Left ventricle myocardium inferior (tissue), 1 donor: ENCODE measurements at places on chromosomes 2 and 18. TPM values are rescaled to one million over a fixed set of nuclear protein-coding genes. Genes with fewer than 3 reads are reported as not detected.

The RAB17 gene
- total RNA-seq = 4.5 TPM

The LHCGR gene
- 0.16 TPM for total RNA-seq

The PLB1 gene
- 2.4 TPM for total RNA-seq

The MYL1 gene
- 0.36 TPM for total RNA-seq

The CHRNG gene
- not detected for total RNA-seq

The ARHGAP28 gene
- total RNA-seq = 1.5 TPM

The TUBA3D gene
- 86.3 TPM for total RNA-seq

GRCh38 chr18:41996020-41996419 lies 41.0 kb downstream of the PIK3C3 start:
- DNase-seq = no peak

- no peak for DNase-seq
Measured at GRCh38 chr2:107719836-107720235, 106.9 kb upstream of the RGPD4 start.

DNA sequence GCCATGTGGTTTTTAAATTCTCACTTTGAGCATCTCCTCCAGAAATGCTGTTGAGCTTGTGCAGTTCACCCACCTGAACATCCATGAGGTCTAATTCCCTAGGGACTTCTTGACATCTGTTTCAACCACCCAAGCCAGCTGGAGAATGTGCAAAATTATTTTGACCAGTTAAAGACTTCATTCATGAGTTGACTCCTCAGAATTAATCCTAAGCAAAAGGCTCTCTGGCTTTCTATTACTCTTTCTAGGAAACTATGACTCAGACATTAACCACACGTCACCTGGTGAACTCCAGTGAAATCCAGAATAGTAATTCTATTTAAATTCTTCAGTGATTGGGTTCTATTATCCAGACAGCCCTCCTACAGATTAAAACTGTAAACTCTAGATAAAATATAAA lies 247.5 kb downstream of the NBAS start:
- no peak for DNase-seq

GRCh38 chr2:64133828-64134227 lies 10.4 kb downstream of the PELI1 start:
- no peak for DNase-seq

DNA sequence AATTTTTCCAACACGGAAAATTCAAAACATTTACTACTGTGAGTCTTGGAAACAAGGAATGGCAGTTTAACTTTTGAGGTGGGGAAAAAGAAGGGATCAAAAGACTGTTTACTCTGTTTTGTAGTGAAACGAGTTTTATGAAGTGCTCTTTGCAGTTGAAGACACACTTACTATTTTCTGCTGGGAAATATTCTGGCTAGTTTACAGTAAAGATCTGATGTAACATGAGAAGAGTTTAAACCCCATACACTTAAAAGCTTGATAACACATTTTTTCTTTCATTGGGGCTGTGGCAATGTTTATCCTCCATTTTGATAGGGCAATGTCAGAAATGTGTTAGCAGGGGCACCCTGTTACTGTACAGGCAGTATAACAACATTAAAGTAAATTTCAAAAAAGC lies 124.9 kb upstream of the SMAD7 start:
- no peak for DNase-seq

- DNase-seq = no peak
Measured at GRCh38 chr2:36729067-36729466, 32.6 kb downstream of the VIT start.

- no peak for DNase-seq
Measured at GRCh38 chr18:33372442-33372841, 68.1 kb downstream of the CCDC178 start.

DNA sequence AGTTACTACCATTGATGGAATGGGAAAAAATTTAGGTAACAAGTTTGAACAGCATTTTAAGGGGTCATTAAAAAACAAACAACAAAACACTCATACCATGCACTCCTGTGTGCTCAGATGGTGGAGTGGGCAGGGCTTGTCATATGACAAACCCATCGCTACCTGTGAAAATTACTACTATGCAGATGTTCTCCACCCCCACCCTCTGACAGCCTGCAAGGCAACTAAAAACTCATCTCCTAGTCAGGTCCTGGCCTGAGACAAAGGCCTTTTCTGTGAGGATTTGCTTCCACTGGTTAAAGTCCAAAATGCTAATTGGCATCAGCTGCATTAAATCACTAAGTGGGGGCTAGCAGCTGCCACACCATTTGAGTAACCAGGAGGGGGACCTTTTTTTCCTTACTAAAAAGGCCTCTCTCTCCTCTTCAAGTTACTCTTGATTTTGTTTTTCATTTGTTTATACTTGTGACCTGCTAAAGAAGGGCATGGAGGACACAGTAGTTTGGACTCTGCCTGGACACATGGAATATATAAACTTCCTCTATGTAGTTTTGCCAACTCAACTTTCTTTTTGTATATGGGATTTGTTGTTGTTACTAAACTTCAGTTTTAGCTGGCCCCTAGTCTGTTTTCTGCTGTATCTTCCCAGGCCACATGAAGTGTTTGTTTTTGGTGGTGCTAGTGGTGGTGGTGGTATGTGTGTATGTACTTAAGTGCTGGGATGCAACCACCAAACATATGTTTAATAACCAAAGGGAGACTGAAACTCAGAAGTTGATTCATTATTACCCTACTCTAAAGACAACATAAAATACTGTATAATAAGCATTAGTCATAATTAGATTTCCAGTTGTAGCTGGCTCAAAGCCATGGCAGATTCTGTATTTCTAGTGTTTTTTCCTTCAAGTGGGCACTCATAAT lies 121.3 kb downstream of the MAP4K4 start:
- no peak for DNase-seq

- DNase-seq = no peak
Measured at GRCh38 chr2:181170256-181170655, 189.9 kb downstream of the UBE2E3 start.
